Renal cortex interstitium (tissue), 15 donors: ENCODE measurements at places on chromosomes 12 and 14. TPM values are rescaled to one million over a fixed set of nuclear protein-coding genes. Genes with fewer than 3 reads are reported as not detected.

Gene BEGAIN
- polyA plus RNA-seq: 1.8 TPM

Gene EPYC
- polyA plus RNA-seq: not detected

Gene REP15
- 2.3 TPM for polyA plus RNA-seq

Gene SEL1L
- 79.5 TPM for polyA plus RNA-seq
